ENCODE measurements at places on chromosomes 5 and 9. TPM values are rescaled to one million over a fixed set of nuclear protein-coding genes. Genes with fewer than 3 reads are reported as not detected.

Gene HABP4
- 10.0 TPM for total RNA-seq

Gene LOX
- total RNA-seq = not detected

Gene GALNT12
- 4.1 TPM for total RNA-seq

Gene PAPPA
- total RNA-seq = 0.26 TPM

Gene ZFP2
- 0.26 TPM for total RNA-seq

Gene SGTB
- 14.9 TPM for total RNA-seq

Gene KIF20A
- 66.2 TPM for total RNA-seq

Gene FOXE1
- not detected for total RNA-seq

Gene PLAC8L1
- total RNA-seq = 0.69 TPM

Gene SPATA31A3
- not detected for total RNA-seq

Gene PCDHB2
- 0.24 TPM for total RNA-seq

Gene SOX30
- 0.50 TPM for total RNA-seq

Gene FBXO38
- total RNA-seq = 44.1 TPM

Gene GABRA1
- total RNA-seq = not detected

Gene GLRX
- total RNA-seq = 62.3 TPM

Gene POC5
- total RNA-seq = 18.3 TPM

Gene INSL6
- not detected for total RNA-seq

Gene CSF2
- total RNA-seq = 159 TPM

Gene PPP2R2B
- 1.0 TPM for total RNA-seq

Gene FRMD3
- total RNA-seq = 0.17 TPM

Gene SV2C
- total RNA-seq = 0.13 TPM

Gene OTULINL
- total RNA-seq = 15.8 TPM

Gene LCN1
- not detected for total RNA-seq

Gene MED27
- total RNA-seq = 19.2 TPM

Gene INSL4
- not detected for total RNA-seq

Gene YTHDC2
- total RNA-seq = 26.4 TPM

Gene PTGER4
- 42.6 TPM for total RNA-seq

Gene CDH9
- total RNA-seq = not detected

Gene SLC46A2
- not detected for total RNA-seq

Gene GOLGA1
- total RNA-seq = 19.7 TPM

Gene CSNK1A1
- 167 TPM for total RNA-seq

Gene C9
- not detected for total RNA-seq

Gene PCDHB15
- total RNA-seq = not detected

Gene KLF4
- 0.19 TPM for total RNA-seq

Gene CDK7
- total RNA-seq = 52.4 TPM

Gene SPARC
- not detected for total RNA-seq

Gene TMEM245
- 19.3 TPM for total RNA-seq

Gene LHFPL2
- total RNA-seq = 0.95 TPM

Gene MEGF10
- total RNA-seq = 0.28 TPM
